Mucosa of descending colon (tissue), 3 donors: ENCODE measurements at places on chromosomes 1 and 21. TPM values are rescaled to one million over a fixed set of nuclear protein-coding genes. Genes with fewer than 3 reads are reported as not detected.

Gene CALML6
- total RNA-seq = 0.43 TPM

Gene LDLRAD2
- total RNA-seq = 0.19 TPM

Gene ACKR1
- 30.4 TPM for total RNA-seq

Gene RGS16
- total RNA-seq = 2.3 TPM

Gene MORC3
- total RNA-seq = 27.9 TPM

Gene SELL
- total RNA-seq = 0.78 TPM

DNA sequence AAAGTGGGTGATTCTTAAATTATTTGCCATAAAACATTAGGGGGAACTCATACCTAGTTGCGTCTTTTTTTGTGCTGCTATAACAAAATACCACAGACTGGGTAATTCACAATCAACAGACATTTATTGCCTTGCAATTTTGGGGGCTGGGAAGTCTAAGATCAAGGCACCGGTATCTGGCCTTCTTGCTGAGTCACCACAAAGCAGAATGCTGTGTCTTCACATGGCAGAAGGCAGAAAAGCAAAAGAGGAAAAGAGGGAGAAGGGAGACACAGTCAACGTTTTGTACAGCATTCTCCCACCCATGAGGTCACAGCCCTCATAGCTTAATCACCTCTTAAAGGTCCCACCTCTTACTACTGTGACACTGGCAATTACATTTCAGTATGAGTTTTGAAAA is 291.0 kb downstream of the CHRM3 start:
- DNase-seq = no peak

DNA sequence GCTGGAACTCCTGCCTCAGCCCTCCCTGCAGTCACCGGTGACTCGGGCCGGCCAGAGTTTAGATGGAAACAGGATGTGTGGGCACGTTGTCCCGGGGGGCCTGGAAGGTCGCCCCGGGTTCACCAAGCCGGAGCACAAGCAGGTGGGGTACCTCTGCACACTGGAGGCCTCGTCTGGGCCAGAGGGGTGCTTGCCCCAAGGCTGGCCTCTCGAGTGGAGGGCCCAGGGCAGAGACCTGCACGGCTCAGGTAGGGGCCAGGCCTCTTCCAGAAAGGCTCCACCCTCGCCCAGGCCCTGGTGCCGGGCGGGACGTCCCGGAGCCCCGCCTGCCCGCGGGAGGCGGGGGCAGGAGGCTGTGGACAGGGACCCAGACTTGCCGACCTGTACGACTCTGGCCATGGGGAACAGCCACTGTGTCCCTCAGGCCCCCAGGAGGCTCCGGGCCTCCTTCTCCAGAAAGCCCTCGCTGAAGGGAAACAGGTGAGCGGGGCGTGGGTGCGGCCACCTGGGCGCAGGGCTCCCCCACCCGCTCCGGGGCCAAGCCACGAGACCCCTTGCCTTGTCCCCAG is at the start of gene PLEKHN1:
TSS of gene PLEKHN1 (plus strand) at position 348 of the 569 bp plus-strand sequence. CDS start at position 398, 50 bp downstream.
- DNase-seq = no peak

DNA sequence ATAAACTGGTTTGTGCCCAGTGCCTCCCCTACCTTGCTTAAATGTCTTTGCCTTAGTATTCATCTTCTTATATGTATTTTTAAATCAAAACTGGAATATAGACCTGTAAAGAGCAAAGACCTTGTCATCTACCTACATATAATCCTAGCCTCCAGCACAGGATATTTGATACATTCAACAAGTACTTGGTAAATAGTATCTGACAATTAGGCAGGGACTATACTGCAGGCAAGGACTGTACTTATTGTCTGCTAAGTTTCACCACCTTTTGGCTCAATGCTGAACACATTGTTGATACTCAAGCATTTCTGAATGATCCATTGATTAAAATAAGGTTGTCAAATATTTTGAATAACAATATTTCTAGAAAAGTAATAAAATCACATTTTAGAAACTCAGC is 96.4 kb downstream of the PKN2 start:
- no peak for DNase-seq

DNA sequence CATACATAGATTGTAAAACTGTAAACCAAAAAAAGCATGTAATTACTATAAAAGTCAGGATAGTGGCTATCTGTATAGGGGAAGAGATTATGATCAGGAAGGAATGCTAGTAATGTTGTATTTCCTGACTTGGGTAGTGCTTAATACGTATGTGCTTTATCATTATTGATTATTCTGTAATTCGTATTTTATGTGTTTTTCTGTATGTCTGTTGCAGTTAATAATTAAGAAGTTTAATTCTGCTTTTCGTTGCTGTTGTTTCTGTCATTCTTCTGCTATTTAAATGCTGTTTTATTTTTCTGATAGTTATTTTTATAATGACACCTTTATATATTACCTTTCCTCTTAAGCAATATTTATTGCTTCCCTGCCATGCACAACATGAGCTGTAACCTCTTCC is 29.3 kb upstream of the TRIM33 start:
- no peak for DNase-seq

GRCh38 chr1:204198348-204199340 is 2.4 kb upstream of the KISS1 start:
- no peak for DNase-seq

DNA sequence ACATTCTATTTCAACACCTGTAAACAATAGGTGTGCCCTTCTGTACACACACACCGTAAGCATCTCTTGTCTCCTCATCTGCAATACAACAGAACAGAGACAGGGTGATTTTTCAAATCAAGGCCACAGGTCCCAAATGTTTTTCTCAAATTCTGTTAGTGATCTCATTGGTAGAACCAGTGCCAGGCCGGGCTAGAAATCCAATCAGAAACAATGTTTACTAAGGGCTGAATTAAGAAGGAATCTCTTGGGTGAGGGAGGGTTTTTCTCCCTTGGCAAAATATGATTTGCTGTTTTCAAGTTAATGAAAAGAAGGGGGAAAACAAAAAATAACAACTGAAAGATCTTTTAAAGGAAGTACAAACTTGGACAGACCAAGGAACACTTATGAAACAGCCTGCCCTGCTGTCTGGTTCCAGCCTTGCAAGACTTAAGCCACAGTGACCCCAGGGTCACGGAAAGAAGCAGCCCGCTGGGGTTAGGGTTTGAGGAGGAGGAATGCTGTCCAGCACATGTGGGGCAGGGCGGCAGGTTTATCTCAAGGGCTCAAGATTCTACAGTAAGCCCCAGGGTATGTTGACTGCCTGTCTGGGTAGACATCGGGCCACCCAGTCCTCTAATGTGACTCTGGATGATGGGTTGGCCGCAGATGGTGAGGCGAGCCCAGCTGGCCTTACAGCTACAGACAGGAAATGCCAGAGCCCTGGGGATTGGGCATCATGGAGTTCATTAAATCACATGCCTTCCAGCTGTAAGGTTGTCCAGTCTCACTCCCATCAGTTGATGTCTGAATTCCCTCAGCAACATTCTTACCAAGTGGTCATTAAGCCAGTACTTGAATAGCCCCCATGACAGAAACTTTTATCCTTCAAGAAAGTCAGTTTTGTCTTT is 73.3 kb upstream of the SLC44A3 start:
- DNase-seq = no peak

- DNase-seq = no peak
These were observed 50.8 kb upstream of the WNT2B start for GRCh38 chr1:112457955-112458354.

- DNase-seq = no peak
These were observed 2.0 kb downstream of the LORICRIN start for GRCh38 chr1:153261281-153262069.

DNA sequence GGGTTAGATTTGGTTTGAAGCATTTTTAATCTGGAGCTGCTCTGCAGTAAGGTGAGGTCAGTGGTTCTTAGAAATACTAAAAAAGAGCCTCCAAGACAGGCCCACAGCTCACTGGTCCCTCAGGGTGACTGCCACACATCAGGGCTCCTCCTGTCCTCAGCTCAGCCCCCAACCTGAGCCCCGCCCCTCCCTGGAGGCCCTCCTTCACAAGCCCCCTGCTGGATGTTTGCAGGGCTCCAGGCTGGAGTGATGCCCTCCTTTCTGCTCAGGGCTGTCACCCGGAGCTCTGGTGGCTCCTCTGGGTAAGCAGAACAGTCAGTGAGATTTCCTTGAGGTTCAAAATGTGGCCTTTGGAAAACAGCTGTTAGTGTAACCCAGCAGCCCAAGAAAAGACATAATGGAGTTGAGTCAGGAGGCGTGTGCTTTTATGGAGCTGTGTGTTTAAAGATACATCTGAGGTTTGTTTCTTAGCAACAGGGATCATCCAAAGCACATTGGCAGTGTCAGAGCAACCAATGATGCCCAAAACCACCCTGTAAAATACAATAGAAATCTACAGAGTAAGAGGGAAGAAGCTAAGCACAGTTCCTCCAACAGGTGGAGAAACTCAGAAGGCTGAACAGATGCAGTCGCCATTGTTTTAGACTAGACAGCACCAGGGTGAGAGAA is 21.4 kb downstream of the STUM start:
- no peak for DNase-seq

GRCh38 chr1:172266528-172267174 is 153.8 kb upstream of the C1orf105 start:
- DNase-seq = no peak
